ENCODE measurements at places on chromosomes 5 and 9.
A peak's percentile ranks its signal among the peaks of the same experiment; 100 is the strongest.

DNA sequence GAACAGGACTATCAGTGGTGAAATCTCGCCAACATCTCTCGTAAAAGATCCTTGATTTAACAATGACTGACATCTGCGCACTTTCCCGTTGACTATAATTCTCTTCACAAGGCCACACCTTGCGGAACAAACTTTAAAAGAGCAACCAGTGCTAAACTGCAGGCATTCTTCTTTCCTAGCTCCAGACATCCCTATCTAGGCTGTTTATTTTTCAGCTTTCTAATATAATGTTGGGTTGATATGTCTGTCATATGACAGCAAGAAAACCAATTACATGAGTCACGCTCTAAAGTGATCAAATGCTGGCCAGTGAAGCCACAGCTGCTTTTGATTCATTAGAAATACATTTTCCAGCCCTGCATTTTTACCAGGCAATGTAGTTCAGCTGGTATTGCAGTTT is 162.5 kb downstream of the ELAVL2 start:
- DNase-seq: no peak

GRCh38 chr5:122267185-122267584 is 44.9 kb upstream of the SNCAIP start:
- no peak for DNase-seq

DNA sequence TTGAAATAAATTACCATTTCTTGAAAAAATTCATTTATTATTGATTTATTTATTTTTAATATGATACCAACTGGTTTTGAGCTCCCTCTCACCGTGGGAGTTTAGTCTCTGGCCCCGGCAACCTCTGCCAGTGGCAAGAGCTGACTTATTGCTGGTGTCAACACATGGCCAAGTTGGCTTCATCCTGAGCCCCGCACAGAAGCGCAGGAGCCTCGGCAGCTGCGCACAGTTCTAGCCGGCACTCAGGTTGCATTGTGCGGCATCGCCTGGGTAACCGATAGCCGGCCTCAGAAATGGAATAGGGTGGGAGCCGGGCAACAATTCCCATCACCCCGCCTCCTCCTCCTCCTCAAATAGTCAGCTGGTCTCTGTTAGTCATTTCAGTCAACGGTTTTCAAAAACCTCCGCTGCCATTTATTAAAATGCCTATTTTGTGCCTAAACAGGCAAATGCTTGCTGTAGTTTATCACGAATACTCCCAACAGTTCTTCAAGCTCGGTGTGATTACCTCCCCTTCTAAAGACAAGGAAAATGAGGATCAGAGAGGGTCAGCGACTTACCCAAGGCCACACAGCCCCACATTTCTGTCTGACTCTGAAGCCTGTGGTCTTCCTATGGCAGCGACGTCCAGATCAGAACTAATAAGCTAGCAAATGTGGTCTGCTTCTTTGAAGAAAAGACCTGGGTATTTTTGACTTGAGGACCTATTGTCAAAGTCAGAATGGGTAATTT is 15.7 kb upstream of the MSX2 start:
- no peak for DNase-seq

- DNase-seq: no peak
Observed at GRCh38 chr5:29089591-29090130, 2051.3 kb upstream of the CDH9 start.

DNA sequence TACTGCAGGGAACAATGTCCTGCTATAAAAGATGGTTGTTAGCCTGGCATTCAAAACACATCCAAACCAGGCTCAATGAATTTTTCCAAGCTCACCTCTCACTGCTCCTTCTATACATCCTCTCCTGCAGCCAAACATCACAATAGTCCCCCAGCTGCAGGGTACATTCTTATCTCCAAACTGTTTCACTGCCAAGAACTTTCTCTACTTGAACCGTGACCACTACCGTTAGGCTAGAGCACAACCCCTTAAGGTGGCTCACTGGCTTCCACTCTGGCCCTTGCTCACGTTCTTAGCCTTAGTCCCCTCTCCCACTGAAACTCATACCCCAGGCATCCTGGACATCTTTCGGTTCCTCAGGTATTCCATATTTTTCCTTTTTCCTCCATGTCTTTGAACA is 29.0 kb upstream of the ANXA6 start:
- DNase-seq: no peak

- no peak for DNase-seq
Observed at GRCh38 chr9:114097613-114098020, 1.5 kb downstream of the KIF12 start.

GRCh38 chr5:176170084-176170483 is 68.1 kb upstream of the SIMC1 start:
- DNase-seq: no peak

GRCh38 chr9:92747459-92748232 is 17.0 kb downstream of the BICD2 start:
- no peak for DNase-seq

GRCh38 chr5:80097451-80097850 is 62.3 kb downstream of the THBS4 start:
- no peak for DNase-seq

GRCh38 chr9:114445616-114446015 is 57.8 kb upstream of the AKNA start:
- no peak for DNase-seq

- no peak for DNase-seq
Observed at GRCh38 chr5:127320032-127320965, 29.7 kb downstream of the MEGF10 start.

DNA sequence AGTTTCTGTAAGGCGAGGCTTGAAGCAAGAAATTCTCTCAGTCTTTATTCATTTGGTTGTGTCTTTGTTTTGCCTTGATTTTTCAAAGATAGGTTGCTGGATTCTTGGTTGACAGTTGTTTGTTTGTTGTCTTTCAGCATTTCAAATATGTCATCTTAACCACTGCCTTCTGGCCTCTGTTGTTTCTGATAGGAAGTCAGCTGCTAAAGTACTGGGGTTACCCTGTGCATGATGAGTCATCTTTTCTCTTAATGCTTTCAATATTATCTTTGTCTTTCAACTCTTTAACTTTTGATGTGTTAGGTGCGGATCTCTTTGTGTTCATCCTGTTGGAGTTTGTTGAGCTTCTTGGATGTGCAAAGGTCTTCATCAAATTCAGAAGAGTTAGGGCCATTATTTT is 1571.3 kb downstream of the MAT2B start:
- DNase-seq: no peak

DNA sequence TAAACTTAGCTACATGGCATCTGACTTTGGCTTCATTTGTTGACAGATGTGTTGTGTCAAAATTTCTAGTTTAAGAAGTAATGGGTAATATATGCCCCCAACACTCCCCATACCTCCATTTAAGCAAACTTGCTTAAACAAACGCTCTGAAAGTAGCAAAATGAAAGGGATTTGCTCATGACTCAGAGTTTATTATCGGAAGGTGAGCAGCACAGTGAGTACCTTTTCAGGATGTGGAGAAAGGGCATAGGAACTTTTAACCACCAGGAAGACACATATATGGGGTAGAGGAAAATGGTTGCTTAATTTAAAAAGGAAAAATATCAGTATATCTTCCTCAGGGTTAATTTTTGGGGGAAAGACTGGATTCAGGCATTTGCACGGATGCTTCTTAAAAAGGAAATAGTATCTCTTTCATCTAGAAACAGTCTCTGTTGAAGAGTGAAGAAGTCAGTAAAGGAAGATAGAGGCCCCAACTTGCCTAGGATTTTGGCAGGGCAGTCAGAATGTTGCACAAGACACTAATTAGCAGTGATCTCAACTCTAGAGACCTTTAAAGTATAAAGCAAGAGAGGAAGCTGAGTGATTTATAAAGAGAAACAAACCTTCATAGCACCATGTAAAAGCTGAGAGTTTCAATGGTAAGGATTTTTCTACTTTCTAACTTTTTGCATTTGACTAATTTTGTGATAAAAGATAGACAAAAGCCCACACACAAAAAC is 155.1 kb downstream of the TRIO start:
- DNase-seq: no peak

- no peak for DNase-seq
Observed at GRCh38 chr9:125172031-125172755, 17.4 kb downstream of the PPP6C start.

GRCh38 chr9:106864373-106865143 is 1.6 kb downstream of the ZNF462 start:
- peak; percentile 3 for DNase-seq

- DNase-seq: no peak
Observed at GRCh38 chr9:134658378-134658955, 16.9 kb downstream of the COL5A1 start.

GRCh38 chr5:68533051-68533450 is 317.5 kb downstream of the PIK3R1 start:
- DNase-seq: no peak

GRCh38 chr5:4983701-4984100 is 156.4 kb upstream of the ADAMTS16 start:
- no peak for DNase-seq

- no peak for DNase-seq
Observed at GRCh38 chr5:17150531-17150930, 66.9 kb upstream of the BASP1 start.

DNA sequence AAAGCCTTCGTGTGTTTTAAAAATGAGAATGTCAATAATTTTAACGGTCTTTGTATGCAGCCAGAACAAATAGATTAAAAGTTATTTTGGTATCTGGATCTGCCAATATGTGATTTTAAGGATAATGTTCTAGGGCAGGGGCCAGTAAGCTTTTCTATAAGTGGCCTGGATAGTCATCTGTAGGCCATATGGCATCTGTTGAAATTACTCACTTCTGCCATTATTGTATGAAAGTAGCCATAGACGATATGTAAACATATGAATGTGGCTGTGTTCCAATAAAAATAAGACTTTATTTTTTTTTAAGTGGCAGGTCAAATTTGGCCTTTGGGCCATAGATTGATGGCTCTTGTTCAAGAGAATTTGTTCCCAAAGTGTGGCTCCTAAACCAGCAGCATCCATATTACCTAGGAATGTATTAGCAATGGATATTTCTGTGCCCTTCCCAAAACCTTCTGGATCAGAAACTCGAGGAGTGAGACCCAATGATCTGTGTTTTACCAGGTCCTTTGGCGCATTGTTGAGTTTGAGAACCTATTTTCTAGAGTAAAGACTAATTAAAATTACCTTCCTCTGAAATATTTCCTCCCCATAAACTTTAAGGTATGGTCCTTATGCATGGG is 55.9 kb downstream of the C6 start:
- no peak for DNase-seq

DNA sequence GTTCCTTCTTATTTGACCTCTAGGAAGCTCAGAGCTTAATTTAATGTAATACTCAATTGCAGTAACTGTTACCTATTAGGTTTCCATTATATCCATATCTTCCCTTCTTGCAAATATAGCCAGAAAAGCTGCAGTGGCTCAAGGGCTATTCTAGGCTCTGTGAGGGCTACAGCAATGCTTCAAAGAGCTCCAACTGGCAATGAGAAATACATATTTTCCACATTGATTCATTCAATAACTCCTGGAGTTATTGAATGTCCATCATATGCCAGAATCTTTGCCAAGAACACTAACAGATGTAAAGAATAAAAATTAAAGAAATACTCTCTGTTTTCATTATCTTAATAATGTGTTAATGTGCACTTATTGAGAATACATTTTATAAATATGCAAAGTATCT is 396.9 kb upstream of the PAPPA start:
- no peak for DNase-seq

DNA sequence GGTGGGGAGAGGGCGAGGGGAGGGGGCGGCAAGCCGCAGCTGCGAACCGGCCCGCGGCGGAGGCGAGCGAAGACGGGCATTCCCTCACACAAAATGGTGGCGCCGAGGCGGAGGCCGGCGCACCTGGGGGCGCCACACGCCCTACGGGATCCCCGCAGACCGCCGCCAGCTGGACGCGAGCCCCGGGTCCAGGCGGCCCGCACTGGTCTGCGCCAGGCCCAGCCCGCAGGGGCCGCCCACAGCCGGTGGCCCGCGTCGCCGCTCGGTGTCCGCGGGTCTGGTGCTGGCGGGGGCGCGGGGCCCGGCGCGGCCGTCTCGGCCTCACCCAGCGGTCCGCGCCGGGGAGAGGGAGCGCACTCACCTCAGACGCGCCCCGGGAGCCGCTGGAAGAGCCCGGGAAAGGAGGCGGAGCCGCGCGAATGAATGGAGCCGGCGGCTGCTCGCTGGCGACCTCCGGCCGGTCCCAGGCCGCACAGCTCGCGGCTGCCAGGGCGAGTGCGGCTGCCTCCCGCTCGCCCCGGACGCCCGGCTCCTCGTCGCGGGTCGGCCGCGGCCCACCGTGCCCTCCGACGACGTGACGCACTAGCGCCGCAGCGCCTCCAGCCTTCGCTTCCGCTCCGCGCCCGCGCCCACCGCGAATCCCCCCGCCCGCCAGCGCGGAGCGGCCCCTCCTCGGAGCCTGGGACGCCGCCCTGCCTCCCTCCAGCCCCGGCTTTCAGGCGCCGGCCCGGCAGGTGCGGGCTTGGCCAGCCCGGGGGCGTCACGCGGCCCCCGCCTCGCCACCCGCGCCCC is at the start of gene FAM169A:
Gene FAM169A (minus strand): TSS at position 584 of the 792 bp plus-strand sequence. CDS start 24,711 bp downstream, outside the sequence.
- DNase-seq: peak; percentile 67

GRCh38 chr5:103336941-103337340 is 78.4 kb downstream of the MACIR start:
- DNase-seq: no peak

GRCh38 chr9:121640076-121640475 is 11.4 kb upstream of the DAB2IP start:
- peak; percentile 35 for DNase-seq

Measured in NCI-H1436 (cell line).